Stimulated activated naive CD8-positive, alpha-beta T cell treated with anti-CD3 and anti-CD28 coated beads, Interleukin-15, amount 100 ng/mL, for 72 hours (primary cell): ENCODE measurements at places on chromosomes 6 and 20.

- no peak for DNase-seq
Observed at GRCh38 chr6:72363844-72364740, 257.8 kb upstream of the KCNQ5 start.

- no peak for DNase-seq
Observed at GRCh38 chr6:20313051-20313450, 88.6 kb upstream of the E2F3 start.

GRCh38 chr6:24898676-24899075 is 37.1 kb downstream of the RIPOR2 start:
- DNase-seq, result no peak

GRCh38 chr6:36355819-36356218 is 19.1 kb upstream of the BNIP5 start:
- DNase-seq, result no peak

DNA sequence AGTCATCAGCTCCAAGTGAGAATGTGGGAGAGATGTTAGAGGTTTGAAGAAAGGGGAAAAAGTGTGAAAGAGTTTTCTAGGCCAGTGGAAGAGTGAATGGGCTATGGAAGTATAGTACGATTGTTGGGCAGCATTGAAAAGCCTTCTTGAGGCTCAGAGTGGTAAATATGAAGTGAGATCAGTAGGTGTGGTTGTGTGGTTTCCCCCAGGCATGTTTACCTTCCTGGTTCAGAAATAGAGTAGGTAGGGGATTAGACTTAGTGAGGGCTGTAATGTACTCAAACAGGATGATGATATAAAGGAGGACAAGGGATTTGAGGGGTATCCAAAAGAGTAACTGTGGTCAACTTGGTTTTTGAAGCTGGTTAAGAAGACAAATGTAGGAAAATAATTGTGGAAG is 3.7 kb downstream of the MLIP start:
- DNase-seq, result no peak

DNA sequence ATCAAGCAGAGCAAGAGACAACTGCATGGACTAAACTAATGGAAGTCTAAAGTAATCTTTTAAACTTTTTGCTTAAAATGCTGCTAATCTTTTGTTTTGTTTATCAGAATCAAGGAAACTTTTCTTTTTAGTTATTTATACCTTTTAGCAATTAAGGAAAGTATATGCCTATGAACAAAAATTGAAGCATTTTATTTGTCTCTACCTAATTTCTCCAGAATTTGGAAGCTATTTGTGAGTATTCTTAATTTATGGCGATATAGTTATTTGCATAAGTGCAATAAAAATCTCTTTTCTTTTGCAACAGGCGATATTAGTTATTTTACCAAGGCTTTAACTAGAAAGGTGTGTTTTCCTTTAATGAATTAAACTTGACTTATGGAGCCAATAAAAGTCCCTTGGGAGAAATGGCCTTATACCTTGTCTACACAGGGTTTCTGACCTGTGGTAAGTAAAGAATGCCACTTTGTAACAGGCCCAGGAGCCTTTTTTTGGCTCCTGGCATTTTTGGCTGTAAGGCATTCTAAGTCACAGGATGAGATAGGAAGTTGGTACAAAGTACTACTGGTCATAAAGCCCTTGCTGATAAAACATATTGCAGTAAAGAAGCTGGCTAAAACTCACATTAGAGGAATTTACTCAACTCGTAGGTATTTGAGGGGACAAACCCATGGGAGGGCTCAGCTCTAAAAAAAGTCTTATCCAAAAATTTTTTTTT is 37.2 kb downstream of the TMEM14A start:
- DNase-seq, result no peak

DNA sequence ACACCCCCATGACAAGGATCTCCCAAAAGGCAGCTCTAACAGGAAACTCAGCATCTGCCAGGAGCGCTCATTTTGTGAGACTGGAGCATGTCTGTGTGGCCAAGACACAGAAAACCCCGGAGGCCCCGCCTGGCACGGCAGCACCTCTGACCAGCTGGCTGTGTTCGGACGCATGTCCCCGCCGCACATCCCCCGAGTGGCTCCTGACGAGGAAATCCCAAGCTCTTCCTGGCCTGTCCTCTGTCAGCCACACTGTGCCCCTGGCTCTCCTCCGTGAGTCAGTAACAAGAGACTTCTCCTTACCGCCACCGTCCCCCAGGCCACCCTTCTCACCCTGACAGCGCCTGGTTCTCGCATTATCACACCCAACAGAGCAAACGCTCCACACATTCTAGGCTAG is 14.4 kb downstream of the SLC2A4RG start:
- DNase-seq, result no peak

- no peak for DNase-seq
Observed at GRCh38 chr6:43926634-43927531, 156.9 kb downstream of the VEGFA start.

DNA sequence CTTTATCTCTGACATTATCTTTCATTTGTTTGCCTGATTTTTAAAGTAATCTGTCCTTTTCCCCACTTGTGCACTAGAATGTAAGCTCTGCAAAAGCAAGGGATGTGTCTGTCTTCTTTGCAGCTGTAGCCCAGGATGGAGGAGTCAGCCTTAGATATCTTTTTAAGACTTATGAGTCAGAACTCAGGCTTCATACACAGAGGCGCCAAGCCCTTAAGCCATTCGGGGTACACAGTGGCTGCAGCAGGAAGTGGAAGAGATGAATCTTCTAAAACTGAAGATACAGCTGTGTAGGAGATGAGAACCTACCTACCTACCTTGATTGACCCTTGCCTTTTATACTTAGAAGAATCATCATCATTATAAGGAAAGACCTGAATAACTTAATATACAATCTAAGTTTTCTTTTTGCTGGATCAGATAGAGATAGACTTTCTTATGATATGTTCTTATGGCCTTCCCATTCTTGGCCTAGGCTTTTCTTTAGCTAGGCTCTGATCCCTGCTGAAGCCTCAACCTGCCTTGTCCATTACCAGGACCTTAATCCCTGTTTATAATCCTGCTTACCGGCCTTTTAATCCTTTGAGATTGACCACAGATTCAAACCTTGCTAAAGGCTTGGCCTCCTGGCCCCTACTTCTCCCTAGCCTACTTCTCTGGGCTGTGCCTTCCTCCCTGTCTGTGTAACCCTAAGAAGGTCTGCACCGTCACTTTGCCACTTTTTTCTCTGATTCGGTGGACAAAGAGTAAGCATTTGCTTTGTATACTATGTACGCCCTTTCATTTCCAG is 304.5 kb downstream of the PRL start:
- no peak for DNase-seq

GRCh38 chr20:22404419-22405170 is 179.8 kb downstream of the FOXA2 start:
- DNase-seq, result no peak

DNA sequence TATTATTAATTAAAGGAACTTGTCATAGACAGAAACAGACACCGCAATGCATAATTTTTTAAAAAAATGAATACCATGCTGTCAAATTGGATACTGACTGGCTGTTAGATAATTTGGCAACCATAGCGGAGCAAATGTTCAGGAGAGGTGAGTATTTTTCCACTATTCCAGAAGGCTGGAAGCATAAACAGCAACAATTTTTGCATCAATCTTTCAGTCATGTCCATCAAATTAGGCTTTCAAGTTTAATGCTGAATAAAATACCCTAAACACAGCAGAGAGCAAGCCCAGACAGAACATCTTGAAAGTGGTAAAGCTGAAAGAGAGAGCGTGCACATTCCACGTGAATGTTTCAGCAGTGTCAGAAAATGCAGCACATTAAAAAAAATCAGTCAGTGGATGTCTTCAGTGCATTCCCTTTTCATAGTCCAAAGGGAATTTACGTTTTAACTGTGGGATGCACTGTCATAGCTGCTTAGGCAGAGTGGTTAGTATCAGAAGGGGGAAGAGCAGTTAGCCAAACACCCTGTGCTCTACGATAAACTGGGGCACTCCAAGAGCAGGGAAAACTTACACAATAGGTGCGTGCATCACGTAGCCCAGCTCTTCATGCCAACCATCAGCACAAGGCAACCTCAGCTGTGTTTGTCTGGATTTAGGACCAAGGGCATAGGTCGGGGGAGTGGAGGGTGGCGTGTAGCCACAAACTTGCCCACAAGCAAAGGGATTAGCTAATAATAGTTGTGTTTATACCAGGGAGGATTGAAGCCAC is 116.2 kb upstream of the STMND1 start:
- no peak for DNase-seq

DNA sequence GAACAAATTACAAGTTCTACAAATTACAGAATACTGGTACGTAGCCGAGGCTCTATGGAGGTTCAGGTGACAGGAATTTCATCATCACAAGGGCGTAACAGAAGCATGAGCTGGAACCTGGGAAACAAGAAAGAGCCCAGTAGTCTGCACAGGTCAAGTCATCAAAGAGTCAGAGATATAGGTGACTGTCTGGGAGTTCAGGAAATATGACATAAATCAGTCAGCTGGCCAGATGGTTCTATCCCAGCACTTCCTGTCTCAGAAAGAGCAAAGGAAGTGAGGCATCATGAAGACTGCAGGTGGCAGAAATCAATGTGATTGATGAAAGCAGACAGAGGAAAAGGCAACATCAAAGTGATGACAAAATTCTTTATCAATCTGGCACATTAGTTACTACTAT is 23.3 kb downstream of the MYCT1 start:
- DNase-seq, result no peak
